Fibroblast of skin of abdomen (primary cell): ENCODE measurements at places on chromosomes 16 and 17.
A peak's percentile ranks its signal among the peaks of the same experiment; 100 is the strongest.

DNA sequence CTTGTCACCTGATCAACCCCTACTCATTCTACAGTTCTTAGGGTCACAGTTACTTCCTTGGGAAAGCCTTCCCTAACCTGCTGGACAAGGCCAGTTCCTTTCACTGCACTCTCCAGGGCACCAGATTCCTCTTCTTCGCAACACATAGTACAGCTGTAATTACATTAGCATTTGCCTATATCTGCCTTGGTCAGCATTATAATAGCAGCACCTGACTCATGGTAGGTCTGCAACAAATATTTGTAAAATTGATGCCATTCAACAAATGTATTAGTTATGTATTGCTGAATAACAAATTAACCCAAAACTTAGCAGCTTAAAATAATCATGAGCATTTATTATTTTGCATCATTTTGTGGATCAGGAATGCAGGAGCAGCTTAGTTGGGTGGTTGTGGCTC is 193.0 kb downstream of the IRX5 start:
- DNase-seq: no peak

DNA sequence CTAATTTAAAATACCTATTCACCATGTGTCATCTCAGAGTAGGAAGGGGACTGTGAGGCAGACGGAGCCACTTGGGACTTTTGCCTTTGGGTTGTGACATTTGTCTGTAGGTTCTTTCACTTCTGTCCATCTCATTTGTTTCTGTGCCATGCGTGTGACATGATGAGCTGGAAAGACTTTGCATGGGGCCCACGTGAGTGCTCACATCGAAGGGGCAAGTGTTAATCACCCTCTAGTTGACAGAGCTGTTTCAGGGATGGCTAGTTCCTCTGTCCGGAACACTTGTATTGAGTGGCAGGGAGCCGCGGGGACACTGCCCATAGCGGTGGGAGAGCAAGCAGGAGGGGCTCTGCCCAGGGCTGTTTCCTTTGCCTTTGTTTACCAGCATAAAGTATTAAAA is 112.0 kb downstream of the RPTOR start:
- DNase-seq: no peak

- peak; percentile 32 for DNase-seq
Measured at GRCh38 chr17:164303-165235, 16.9 kb downstream of the DOC2B start.

- no peak for DNase-seq
Measured at GRCh38 chr16:84368308-84368996, at the start of gene ATP2C2. Gene ATP2C2, plus strand, starts transcription at chr16:84368538. Its CDS starts 78 bp downstream, at chr16:84368616.

DNA sequence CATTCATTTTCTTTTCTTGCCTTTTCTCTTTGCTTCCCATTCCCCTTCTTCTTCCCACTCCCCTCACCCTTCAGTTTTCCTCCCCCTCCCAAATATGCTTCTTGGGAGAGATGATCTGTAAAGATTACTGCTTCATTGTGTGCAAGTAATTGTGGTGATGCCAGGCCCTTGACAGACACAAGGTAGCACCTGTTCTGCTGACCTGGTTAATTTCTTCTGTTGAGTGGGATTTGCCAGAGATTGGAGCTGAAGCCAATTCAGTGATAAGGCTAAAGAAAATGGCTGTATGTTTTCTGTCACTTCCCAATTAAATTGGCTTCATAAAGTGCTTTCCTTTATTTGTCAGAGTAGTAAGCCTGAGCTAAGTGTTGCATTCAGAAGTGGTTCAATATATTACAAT is 44.5 kb downstream of the AATF start:
- no peak for DNase-seq

DNA sequence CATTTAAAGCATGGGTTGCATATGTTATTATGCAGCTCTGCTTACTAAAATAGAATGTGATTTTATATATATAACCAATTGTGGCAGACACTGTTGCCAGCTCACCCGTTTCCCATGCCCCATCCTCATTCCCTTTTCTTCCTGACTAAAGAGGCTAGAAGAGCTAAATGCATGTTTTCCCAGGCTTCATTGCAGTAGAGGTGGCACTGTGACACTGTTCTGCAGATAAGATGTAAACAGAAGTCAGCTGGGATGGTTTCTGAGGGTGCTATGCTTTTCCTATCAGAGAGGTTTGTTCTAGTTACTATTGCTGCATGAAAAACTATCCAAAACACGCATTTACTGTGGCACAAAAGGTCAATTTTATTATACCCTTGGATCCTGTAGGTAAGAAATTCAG is 5.7 kb upstream of the TOB1 start:
- no peak for DNase-seq

DNA sequence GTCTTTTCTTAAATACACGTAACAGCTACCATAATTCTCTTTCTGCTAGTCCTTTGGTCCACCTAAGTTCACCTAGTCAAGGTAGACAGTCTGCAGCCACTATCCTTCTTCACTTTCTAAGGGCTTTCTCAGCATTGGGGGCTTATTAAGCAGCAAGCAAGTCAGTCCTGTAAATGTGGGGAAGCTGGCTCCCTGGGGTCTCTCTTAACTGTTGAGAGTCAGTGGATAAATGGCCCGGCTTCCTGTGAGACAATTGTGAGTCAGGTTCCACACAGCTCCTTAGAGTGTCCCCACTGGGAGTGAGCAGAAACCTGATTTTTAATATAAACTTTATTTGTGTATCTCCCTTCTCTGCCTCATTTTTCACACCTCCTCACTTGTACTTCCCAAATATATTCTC is 132.1 kb downstream of the CDH13 start:
- DNase-seq: no peak

- DNase-seq: no peak
Measured at GRCh38 chr17:15966183-15966878, 21.4 kb downstream of the ADORA2B start.

DNA sequence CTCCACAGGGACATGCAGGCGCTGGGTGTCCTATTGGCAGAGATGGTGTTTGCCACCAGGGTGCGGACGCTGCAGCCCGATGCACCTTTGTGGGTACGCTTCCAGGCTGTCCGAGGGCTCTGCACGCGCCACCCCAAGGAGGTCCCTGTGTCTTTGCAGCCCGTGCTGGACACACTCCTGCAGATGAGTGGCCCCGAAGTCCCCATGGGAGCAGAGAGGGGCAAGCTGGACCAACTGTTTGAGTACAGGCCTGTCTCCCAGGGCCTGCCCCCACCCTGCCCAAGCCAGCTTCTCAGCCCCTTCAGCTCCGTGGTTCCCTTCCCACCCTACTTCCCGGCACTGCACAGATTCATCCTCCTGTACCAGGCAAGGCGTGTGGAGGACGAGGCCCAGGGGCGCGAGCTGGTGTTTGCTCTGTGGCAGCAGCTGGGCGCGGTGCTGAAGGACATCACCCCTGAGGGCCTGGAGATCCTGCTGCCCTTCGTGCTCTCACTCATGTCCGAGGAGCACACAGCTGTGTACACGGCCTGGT is 2.8 kb downstream of the WDR81 start:
- no peak for DNase-seq

- DNase-seq: peak; percentile 97
Measured at GRCh38 chr17:40111221-40112128, 10.3 kb upstream of the MSL1 start.

GRCh38 chr17:12546983-12547382 is 118.7 kb upstream of the MYOCD start:
- DNase-seq: no peak

GRCh38 chr16:87027056-87027616 is 290.1 kb downstream of the C16orf95 start:
- DNase-seq: no peak

DNA sequence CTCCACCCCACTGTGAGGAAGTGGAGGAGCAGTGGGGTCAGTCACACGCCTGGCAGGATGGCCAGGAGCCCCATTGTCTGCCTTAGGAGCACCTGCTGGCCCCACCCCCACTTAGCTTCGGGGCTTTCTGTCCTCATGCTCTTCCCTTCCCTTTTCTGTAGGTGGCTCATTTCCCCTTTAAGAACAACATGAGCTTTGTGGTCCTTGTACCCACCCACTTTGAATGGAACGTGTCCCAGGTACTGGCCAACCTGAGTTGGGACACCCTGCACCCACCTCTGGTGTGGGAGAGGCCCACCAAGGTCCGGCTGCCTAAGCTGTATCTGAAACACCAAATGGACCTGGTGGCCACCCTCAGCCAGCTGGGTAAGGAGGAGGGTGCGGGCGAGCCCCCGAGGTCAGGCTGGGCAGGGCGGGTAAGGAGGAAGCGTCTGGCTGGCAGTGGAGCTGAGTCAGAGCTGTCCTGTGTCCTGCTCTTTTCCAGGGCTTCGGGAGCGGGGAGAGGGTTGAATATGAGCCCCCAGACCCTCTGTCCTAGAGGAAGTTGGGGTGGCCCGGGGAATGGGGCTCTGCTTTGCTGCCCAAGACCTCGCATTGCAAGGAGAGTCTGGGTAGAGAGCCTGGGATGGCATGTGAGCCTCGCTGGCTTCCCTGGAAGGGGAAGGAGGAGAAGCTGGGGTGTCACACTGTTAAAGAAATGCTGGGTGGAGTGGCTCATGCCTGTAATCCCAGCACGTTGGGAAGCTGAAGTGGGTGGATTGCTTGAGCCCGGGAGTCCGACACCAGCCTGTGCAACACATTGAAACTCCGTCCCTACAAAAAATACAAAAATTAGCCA is 9.2 kb upstream of the SERPINF1 start:
- no peak for DNase-seq

DNA sequence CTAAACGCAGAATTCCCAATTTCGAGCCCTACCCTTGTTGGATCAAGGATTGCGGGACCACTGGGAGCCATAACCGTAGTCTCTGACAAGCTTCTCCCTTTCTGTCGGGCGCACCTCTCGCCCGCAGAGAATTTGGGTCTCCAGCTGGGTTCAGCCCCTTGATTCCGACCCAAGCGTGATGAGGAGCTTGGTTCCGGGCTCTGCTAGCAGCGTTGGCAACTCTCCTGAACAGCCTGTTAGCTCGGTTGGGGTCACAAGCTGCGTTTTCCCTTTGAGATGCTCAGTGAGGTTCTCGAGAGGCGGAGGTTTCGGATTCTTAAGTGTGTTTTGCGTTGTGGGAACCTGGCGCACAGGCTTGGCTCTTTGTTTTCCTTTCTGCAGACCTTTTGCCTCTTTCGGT is 655 bp downstream of the ATXN1L start:
- no peak for DNase-seq

DNA sequence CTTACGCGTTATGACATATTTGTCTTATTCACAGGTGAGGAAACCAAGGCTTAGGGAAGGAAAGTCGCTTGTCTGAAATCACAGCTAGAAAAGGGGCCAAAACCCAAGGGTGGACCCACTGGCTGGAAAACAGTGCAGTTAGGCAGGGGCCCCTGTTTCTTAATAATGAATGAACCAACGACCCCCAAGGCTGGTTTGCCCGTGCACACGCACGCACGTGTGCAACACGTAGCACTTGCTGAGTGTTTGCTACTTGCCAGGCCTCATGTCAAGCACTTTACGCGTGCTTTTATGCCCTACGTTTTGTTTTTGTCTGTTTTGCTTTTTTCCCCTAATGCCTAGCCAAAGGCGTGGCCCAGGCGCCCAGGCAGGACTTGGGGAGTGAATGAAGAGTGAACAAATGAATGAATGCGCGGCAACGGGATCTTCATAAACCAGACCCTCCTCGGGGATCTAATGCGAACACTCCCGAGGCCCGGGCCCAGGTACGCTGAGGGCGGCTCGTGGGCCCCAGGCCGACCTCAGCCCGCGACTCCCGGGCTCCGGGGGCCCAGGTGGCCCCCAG is 571 bp upstream of the USP10 start:
- no peak for DNase-seq

GRCh38 chr16:90023078-90023447 is 3.8 kb upstream of the DBNDD1 start:
- DNase-seq: no peak

GRCh38 chr16:4783251-4783950 is 4.7 kb downstream of the SEPTIN12 start:
- DNase-seq: no peak

GRCh38 chr16:87316923-87317749 is at the start of gene C16orf95:
Gene C16orf95, minus strand, starts transcription at chr16:87317392. Its CDS starts 150 bp downstream, at chr16:87317242.
- DNase-seq: peak; percentile 95

DNA sequence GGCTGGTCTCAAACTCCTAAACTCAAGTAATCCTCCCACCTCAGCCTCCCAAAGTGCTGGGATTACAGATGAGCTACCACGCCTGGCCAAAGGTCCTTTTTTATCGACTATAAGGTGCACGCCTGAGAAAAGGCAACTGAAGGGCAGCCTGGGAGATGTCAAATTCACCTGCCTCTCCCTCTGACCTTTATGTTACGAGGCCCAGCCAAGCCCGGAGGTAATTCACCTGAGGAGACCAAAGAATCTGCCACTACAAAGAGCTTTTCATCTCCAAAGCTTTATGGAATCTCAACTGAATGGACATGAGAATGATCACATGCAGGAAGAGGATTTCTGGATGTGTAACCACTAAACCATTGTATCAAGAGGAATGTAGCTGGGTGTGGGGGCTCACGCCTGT is 37.2 kb downstream of the LYRM1 start:
- no peak for DNase-seq

- no peak for DNase-seq
Measured at GRCh38 chr17:6986676-6987075, 9.2 kb upstream of the ALOX12 start.

- DNase-seq: no peak
Measured at GRCh38 chr16:66471264-66471663, 44.2 kb downstream of the BEAN1 start.

DNA sequence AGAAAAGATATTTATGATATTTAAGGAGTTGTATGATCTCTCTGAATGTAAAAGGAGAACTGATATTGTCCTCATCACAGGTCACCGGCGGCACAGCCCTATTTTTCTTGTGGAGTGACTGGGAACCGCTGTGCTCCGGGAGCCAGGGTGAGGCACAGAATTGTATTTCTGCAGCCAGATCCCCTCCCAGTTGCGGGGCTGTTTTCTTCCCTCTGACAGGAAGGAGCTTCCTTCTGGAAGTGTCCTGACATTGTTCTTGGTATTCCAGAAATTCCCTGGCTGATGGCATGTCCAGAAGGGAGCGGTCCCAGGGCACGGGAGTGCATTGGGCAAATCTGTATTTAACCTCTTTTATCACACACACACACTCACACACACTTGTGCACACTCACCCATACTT is 268.6 kb upstream of the FOXF1 start:
- no peak for DNase-seq

- DNase-seq: no peak
Measured at GRCh38 chr16:66910175-66910940, 8.3 kb downstream of the CDH16 start.

DNA sequence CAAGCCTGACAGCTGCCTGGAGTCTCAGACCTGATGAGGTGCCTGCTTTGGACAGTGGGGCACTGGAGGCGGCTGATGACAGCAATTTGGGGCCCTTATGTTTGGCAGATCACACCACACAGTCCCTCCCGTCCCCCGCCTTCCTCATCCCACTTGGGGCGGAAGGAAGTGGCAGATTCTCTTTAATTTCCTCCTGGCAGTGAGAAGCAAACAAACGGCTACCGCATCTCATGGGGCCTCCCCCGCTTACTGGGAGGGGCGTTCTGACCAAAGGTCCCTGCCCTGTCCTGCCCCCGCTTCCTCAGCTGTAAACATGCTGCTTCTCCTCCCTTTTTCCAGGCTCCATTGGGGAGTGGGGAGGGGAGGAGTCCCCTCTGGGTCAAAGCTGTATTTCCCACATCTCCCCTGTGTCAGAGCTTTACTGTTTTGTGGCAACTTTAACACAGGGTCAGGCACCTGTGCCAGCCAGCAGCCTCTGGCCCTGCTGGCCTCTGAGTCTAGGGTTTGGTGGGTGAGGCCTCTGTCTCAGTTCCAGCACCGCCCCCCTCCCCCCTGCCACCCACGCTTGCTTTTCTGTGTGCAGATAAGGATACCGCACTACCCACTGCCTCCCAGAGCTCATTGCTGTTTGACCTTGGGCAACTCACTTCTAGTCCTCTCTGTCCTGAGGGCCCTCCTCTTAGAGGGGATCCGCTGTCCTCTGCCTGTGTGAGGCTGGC is 5.4 kb upstream of the NFATC3 start:
- DNase-seq: no peak

- DNase-seq: peak; percentile 31
Measured at GRCh38 chr17:1907909-1908698, 78.3 kb downstream of the RPA1 start.
